ENCODE measurements at places on chromosomes 4 and X. TPM values are rescaled to one million over a fixed set of nuclear protein-coding genes. Genes with fewer than 3 reads are reported as not detected.

IDS gene
- total RNA-seq: 63.7 TPM

PABPC1L2B gene
- not detected for total RNA-seq

SPOCK3 gene
- not detected for total RNA-seq

ABCG2 gene
- not detected for total RNA-seq

SPACA5 gene
- total RNA-seq: not detected

GRCh38 chr4:11438647-11439046, 10.0 kb upstream of the HS3ST1 start:
- no peak overlapping the region for H3K4me3 ChIP-seq
- no peaks in the 10 kb centered on the region for H3K27me3 ChIP-seq
- H3K27ac ChIP-seq: no peak overlapping the region
- no peaks in the 10 kb centered on the region for H3K4me1 ChIP-seq
- H3K36me3 ChIP-seq: no peaks in the 10 kb centered on the region

DNA sequence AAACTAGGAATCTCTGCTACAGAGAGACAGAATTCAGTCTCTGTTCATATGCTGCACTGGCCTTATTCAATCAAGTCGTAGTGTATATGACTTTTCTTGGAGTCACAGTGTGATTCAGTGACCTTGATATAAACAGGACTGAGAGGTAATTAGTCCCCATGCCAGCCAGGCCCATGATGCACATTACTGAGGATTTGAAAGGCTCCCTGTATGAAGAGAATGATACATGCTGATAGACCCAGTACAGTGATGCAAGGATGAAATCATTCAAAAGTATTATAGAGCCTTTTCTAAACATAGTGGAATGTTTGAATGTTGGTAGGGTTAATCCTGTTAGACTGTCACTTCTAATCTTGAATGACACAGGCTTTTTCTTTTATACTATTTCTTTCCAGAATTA, 34.1 kb downstream of the ANXA3 start:
- H3K27ac ChIP-seq: no peak overlapping the region
- DNase-seq: no peak
- no peaks in the 10 kb centered on the region for H3K4me1 ChIP-seq
- H3K4me3 ChIP-seq: no peak overlapping the region
- H3K36me3 ChIP-seq: no peaks in the 10 kb centered on the region

DNA sequence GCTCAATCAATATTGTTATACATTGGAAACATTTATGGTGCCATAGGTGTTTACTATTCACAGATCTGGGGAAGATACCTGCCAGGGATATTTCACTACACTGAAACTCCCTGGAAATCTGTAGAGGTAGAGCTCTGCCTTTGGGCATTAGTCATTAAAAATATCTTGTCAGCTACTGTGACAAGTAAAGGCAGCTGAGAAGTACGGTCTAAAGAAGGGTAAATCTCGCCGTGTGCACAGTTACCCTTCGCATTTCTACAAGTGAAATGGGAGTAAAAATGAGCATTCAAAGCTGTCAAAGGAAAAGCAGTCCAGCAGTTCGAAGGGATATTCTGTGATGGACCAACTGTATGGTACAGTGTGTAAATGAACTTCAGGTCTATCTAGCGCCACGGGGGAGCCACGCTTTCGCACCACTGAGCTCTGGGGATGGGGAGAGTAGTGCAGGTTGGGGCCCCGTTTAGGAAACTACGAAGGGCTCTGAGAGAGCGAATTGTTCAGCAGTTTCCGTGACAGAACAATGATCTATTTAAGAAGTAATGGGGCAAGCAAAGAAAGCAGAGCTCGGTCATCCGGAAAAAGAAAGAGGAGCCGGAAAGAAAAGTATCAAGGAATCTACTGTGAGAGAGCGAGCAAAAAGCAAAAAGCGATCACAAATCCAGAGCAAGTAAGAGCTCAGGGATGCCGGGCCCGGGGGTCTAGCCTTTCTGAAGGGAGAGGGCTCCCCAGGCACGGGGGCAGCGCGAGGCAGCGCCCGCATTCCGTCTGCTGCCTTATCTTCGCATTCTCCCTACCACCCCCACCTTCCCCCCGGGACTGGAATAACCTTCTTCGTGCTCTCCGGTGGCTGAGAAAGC, 646 bp downstream of the TIGD4 start:
- peak overlapping the region; percentile 99 for H3K4me3 ChIP-seq
- H3K36me3 ChIP-seq: no peaks in the 10 kb centered on the region
- peaks cover 29% of the 10 kb centered on the region for H3K4me1 ChIP-seq
- H3K27ac ChIP-seq: peak overlapping the region; percentile 100

DNA sequence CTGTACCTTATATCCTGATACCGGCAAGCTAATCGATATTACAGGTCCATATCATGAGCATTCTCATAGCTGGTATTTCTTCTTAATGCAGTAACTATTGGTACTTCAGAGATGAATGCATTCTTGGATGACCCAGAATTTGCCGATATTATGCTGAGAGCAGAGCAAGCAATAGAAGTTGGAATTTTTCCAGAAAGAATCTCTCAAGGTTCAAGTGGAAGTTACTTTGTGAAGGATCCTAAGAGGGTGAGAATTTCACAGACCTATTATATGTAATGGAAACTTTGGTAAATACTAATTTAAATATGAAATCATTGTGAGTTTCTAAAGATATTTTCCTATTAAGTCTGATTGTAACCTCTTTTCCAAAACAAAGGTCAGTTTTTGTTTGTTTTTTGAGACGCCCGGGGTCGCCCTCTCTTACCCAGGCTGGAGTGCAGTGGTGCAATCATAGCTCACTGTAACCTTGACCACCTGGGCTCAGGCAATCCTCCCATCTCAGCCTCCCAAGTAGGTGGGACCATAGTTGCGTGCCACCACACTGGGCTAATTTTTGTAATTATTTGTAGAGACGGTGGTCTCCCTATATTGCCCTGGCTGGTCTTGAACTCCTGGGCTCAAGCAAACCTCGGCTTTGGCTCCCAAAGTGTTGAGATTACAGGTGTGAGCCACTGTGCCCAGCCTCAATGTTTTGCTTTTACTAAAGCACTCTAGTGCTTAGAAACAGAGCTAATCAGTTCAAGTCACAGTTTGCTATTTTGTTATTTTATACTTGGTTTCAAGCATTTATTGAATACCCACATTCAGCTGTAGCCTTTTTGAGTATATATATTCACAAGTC, 18.6 kb downstream of the PI4K2B start:
- H3K36me3 ChIP-seq: peaks cover 2% of the 10 kb centered on the region
- peak overlapping the region; percentile 2 for H3K27ac ChIP-seq
- no peak for DNase-seq
- H3K4me3 ChIP-seq: no peak overlapping the region
- peaks cover 8% of the 10 kb centered on the region for H3K4me1 ChIP-seq
- no peaks in the 10 kb centered on the region for H3K27me3 ChIP-seq

Measured in osteocyte (in vitro differentiated cells).